Esophagus squamous epithelium (tissue), 5 donors: ENCODE measurements at places on chromosomes 16 and 17.

DNA sequence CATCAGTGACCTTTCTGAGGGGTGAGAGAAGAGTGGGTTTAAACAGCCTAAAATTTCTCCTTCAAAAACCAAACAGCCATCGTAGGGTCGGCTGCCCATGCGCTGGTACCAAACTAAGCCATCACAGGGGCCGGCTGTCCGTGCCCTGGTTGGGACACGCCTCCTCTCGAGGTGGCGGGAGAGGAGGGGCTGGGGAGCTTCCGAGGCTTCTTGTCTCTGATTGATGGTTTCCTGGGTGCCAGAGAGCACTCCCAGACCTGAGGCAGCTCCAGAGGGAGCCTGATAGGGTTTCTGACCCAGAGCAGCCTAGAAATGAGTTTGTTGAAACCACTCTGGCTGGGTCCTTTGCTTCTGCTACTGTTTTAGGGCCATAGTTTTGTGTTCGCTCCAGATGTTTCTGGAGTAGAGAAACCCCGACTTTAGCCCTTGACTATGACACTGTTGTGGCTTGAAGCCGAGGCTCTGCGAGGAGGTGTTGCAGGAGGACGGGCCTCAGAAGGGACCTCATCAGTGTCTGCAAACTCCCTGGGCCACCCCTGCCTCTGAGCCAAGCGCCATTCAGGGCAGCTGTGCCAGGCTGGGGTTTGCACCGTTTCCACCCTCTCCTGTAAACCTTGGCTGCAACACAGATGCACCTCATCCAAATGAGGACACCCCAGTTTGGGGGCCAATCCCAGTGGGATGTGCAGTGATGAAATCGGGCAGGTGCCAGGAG, 6.2 kb downstream of the ZNF276 start:
- no peak for DNase-seq

DNA sequence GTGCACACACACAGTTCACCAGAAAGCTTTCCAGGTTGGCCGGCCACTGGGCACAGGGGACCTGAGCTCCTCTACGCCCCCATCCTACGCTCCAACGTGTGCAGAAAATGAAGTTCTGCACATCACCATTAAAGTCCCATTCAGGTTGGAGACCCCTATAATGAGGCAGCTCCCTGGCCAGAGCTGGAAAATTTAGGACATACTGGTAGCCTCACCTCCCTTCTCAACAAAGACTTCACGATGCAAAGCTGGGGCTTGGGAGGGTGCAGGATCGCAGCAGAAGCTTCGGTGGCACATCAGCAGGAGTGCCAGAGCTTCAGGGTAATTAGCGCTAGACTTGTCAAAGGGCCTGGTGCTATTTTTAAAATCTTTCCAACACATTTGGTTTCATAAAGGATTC, 15.4 kb upstream of the CALB2 start:
- DNase-seq: no peak

DNA sequence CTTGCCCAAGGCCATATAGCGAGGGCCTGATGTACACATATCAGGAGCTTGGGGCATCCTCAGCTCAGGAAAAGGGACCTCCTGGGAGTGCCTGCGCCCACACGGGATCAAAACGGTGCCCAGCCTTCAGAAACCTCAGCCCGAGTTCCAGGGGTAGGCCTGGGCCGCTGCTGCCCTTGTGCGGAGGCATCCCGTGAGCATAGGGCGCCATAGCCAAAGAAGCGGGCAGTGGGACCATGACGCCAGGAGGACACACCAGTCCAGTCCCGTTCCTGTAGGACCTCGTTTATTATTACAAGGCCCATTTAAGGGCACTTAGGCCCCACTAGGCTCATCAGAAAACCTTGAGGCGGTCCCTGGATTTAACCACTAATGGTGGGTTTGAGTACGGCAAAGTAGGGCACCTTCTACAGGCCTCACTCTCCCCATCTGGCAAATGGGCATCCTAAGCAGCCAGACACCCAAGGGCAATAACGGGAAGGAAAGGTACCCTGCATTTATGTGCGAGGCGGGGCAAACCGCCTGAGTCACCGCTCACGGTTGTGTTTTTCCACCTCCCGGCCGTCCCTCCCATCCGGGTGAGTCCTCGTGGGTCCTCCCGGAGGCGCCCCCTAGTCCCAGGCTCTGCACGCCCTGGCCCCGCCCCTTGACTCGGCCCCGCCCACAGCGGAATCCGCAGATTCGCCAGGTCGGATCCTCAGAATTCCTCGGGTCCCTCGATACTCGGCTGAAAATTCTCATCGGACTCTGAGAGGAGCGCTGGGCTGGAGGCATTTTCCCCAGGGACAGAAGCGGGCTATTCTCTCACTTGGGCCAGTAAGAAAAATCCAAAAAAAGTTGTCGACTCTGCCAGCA, 726 bp upstream of the SETD1A start:
- no peak for DNase-seq

- DNase-seq: no peak
Measured at GRCh38 chr17:36590082-36590481, 1.6 kb upstream of the DHRS11 start.

DNA sequence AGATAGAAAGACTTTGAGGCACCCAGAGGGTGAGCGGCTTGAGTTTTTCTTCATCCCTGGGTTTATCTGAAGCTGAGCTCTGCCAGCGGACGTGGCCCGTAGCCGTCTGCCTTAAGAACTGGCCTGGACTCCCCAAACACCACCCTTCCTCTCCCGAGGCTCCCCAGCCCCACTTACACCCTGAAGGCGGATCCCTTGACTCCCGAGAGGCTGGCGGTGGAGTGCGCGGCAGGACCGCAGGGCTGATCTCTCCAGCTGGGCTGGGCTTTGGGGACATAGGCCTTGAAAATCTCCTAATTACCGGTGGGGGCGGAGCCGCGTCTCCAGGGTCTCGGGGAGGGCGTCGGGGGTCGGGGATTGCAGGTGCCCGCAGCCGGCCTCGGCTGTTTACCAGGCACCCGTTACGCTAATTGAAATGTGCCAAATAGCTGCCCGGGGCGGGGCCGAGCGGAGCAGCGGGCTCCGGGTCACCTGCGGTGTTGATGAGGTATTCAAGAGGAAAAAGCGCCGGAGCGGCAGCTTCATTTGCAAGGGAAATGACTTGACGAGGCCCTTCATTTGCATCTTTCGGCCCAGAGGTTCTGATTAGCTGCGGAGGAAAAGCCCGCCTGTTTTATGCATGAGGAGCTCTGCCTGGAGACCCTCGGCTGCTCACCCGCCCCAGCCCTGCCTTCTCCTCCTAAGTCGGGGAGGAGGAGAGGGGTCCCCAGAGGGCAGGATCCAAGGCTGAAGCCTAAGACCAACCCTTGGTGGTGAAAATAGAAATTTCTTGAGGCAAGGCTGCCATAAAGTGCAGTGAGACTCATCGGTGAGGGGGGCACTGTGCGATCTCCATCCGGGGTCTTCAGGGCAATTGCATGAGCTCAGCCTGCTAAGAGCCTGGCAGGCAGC, 100.7 kb downstream of the MGAT5B start:
- no peak for DNase-seq

DNA sequence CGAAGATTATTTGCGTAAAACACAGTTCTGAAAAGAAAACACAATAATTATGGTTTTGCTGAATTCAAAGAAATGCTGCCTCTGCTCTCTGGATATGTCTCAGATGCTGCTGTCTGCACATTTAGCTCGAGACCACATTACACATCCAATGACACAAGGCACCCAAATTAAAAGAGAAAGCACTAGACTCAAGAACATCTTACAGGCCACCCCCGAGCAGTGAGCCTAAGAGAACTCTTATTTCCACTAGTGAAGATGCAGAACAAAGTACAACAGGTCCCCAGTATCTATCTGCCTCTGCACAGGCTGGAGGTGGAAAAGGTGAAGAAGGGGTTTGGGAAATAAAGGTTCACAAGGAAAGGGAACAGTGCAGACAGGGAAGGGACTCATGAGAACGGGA, 33.5 kb downstream of the GRB2 start:
- DNase-seq: no peak

GRCh38 chr16:84544031-84544773, 39.7 kb upstream of the MEAK7 start:
- no peak for DNase-seq

GRCh38 chr17:77609553-77610517, 348.7 kb upstream of the TNRC6C start:
- DNase-seq: no peak

DNA sequence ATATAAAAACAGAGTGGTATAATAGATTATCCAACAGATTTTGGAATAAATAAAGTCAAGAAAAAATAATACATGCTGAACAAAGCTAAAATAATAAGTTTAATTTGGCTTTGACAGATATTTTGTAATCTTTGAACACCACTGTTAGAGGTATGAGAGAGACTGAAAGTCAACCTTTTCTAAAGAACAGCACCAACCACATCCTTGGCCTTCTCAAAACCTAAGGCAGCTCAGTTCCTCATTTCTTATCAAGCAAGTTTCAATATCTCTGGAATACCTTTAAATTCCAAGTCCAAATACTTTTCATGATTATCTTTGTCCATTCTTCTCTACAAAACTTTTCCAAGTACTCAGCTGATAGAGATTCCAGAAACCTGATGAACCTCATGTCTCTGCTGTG, 1603.8 kb downstream of the CDH8 start:
- DNase-seq: no peak

- DNase-seq: no peak
Measured at GRCh38 chr16:86975445-86975844, 341.7 kb downstream of the C16orf95 start.

GRCh38 chr17:65638221-65638975, 77.0 kb upstream of the AXIN2 start:
- no peak for DNase-seq
